ENCODE measurements at places on chromosomes 1 and 21.

GRCh38 chr1:116110567-116111523, at the start of gene MAB21L3:
Gene MAB21L3, plus strand, starts transcription at chr1:116111399. Its CDS starts 1,217 bp downstream, at chr1:116112616.
- DNase-seq, result no peak

GRCh38 chr1:183105449-183105848, 80.6 kb upstream of the LAMC2 start:
- DNase-seq, result no peak

- no peak for DNase-seq
These were observed 70.5 kb downstream of the SSBP3 start for GRCh38 chr1:54335755-54336108.

DNA sequence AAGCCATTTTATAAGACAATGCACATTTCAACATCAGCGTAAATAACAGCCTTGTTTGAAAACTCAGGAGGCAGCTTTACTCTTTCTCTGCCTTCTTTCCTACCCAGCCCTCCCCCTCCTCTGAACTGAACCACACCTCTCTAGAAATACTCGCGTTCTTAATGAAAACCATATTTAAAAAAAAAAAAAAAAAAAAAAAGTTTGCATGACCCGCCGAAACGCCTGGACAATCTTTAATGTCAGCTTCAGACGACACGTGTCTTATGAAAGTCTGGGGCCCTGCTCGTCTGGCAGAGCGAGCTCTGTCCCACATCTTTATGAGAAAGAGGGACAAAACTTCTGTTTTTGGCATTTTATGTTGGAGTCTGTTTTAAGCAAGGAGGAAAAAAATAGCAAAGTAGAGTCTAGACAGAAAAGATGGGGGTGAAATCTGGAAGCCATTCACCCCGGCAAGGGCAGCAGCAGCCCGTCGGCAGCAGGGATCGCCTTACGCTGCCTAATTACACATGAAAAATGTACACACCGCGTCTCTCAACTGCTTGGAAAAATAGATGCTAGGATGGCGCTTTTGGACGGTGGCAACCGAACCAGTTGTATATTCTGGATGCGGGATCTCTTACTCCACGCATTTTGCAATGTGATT, 130.4 kb upstream of the ETS2 start:
- DNase-seq, result no peak

DNA sequence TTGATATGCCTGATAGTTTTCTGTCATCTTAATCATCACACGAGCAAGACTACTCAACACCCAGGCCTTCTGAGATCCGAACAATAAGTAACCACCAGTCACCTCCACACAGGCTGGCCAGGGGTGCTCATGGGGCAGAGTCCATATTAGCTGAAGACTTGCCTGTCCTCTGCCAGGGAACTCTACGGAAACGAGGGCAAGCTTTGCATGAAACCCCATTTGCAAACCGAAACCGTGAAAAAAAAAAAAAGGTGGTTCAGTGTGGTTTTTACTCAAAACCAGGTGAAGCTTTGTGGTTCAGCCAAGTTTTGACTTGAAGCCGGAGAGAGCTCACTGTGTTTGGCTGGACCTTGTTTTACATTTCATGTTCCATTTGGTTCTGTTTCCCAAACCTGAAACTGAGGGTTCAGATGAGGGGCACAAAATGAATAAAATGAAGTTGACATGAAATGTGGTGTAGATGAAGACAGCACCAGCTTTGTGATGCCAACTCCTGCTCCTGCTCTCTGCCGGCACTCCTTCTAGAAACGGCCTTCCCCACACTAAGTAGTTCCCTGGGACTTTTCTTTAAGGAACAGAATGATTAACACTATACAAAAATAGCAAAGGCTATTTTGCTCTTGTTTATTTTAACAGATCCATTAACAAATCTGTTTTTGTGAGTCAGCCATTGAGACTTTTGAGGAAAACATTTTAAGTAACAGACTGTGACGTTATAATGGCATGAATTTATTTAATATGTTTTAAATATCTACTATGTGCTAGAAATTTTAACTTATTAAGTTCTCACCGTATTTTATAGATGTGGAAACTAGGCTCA, 74.7 kb downstream of the RUNX1 start:
- no peak for DNase-seq

DNA sequence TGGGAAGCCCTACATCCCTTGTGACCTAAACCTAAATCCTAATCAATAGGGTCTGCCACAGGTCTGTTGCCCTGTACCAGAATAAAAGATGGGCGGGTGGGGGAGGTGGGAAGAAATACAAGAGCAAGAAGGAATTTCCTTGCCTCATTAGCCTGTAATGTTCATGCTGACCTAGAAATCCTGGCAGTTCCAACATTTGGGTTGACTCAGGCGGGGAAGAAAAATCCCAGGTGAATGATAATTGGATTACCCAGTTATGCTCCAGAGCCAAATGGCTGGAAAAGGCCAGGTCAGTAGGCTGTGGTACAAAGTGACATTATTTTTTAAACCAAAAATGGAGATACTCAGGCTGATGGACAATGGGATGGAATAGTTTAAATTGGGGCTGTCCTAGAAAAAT, 27.3 kb upstream of the A3GALT2 start:
- no peak for DNase-seq

DNA sequence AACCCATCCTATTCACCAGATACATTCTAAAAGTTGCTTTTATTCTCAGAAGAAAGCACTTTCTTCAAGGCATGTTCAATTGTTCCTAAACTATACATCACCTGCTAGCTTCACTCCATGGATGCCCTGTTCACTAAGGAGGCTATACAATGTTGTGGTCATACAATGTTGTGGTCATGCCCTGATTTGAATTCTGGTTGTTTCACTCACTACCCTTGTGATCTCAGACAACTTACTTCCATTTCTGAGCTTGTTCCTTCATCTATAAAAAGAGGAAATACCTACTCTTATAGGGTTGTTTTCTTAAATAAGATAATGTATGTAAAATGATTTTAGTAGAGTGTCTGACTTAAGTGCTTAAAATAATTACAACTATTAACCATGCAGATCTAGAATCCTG, 19.7 kb downstream of the EDEM3 start:
- no peak for DNase-seq

DNA sequence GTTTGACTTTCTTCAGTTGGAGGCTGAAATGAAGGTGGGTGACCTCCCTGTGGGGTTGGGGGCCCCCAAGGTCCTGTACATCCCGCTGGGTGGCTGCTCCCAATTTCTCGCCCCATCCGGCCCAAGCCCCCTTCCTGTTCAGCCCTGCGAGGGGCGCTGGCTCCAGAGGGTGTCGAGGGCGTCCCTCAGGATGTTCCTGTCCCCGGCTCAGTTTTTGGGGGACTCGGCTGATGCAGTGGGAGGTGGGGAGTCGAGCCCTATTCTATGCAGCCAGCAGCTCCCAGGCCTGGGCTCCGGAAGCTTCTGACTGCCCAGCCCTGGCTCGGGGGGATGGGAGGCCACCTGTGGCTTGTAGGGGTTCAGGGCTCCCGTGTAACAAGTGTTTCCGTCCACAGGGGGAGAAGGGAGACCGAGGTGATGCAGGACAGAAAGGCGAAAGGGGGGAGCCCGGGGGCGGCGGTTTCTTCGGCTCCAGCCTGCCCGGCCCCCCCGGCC, 38.2 kb downstream of the SLC19A1 start:
- DNase-seq, result no peak
